ENCODE measurements at places on chromosomes 7 and 10.

GRCh38 chr10:17454161-17455014 lies at the start of gene ST8SIA6:
ST8SIA6 (minus strand) TSS chr10:17454595; CDS start chr10:17454255, 340 bp downstream.
- DNase-seq: peak; percentile 32

GRCh38 chr7:153297141-153297540 lies 537.6 kb downstream of the ACTR3B start:
- DNase-seq: no peak

DNA sequence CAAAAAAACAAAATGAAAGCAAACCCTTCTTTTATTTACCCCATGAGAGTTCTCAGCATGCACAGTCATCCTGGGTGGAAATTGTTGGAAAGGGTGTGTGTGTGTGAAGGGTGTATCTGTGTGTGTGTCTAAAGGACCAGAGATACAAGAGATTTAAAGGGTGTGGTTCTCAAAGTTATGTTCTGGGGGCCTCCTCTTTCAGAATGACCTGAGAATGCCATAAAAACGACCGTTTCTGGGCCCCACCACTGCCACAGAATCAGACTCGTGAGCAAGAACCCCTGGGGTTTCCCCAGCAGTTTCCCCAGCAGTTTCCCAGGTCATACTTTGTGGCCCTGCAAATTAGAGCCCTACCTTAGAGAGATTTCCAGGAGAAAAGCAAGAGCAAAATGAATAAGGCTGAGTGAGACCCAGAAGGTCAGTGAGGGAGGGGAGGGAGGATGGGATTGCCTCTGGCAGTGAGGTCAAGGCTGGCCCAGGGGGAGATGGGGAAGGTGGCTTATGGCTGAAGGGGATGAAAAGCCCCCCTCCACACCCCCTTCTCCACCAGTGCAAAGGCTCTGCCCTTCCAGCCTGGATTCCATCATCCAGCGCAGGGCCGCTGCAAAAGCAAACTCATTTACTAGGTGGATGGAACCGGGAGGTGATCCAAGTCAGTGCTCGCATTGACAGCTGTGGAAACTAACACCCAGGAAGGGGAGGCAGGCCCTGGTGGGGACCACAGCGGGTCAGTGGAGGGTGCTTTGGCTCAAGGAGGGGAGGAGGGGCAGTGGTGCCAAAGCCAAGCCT lies 10.2 kb downstream of the PYROXD2 start:
- no peak for DNase-seq

- DNase-seq: no peak
Measured at GRCh38 chr7:1968397-1969111, 264.2 kb downstream of the MAD1L1 start.
